ENCODE measurements at places on chromosomes 3 and 15.

GRCh38 chr15:40925495-40925862 is 3.7 kb upstream of the DLL4 start:
- no peak for DNase-seq

- no peak for DNase-seq
Measured at GRCh38 chr3:31713816-31714215, 181.1 kb downstream of the STT3B start.

DNA sequence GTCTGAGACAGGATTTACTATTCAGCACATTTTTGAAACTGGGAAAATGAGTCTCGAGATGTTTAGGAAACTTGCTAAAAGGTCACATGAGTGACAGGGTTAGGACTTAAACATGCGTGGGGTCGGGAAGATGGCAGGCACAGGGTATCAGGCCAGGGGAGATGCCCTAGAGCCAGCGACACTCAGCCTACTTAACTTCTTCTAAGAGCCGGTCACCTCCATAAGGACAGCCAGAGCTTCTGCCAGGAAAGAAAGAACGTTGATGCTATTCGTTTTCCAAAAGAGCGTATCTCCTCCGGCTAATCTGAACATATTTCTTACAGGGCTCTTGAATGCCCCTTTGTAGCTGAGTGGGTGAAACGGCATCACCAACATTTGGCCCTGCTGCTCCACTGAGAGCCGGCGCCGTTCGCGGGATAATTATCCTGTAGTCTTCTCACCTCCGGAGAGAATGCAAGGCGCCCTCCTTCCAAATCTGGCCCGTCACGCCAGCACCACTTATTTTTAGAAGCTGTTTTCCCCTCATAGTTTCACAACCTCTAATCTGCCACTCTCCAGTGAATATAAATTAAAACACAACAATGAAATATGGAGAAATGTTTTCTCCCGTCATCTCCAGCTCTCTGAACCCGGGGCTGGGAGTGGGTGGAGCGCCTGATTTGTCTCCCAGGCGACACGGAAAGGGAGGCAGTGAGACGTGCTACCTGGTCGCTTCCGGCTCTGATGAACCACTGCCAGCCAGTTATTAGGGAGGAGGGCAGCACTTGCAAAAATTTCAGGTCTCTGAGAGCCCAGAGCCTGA is 58.5 kb downstream of the LIPC start:
- DNase-seq, result no peak

DNA sequence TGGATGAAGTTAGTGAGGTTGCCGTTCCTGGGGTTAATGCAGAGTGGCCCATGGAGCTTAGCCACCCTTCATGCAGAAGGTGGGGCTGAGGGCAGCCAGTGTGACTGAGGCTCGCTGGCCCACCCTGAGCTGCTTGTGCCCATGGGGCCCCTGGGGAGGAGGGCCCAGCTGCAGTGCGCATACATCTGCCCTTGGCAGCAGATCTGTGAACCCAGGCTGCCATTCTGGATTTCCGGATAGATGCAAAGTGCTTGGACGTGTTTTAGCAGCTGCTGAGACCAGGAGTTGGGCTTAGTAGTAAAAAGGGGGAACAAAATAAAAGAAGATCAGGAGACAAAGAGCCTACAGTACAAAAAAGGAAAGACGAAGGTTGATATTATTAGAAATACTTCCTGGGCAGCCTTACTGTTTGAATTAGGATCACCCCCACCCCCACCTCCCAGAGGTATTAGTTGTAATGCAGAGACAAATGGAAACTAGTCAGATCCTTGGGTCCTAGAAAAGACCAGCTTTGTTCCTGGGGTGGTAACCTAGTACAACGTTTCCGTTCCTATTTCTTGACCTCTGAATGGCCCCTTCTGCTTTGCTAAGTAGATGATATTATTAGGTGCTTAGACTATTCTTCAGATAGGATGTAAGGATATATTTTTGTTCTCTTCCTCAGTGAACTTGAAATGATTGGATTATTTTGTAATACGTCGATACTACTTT is 70.2 kb downstream of the IGF1R start:
- no peak for DNase-seq

GRCh38 chr15:25643120-25643519 is 204.3 kb upstream of the UBE3A start:
- no peak for DNase-seq

DNA sequence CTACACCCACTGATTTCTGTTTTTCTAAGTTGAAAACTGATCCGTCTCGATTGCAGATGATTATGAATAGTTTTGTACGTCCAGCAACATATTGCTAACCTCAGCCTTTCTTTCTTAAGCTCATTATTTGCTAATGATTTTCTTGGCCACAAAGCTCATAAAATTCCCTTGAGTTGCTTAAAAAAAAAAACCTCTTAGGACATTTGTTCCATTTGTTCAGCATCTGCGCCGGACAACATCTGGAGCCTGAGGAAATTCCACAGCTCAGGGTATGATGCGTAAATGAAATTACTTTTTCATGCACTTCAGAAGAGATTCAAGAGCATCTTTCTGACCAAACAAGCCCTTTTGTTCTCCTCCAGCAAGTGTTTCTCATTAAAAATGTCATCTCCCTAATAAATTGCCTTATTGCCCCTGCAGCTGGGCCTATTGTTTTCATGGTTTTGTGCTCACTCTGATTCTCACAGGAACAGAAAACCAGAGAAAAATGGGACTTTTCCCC is 249.1 kb upstream of the MCTP2 start:
- DNase-seq, result no peak

- no peak for DNase-seq
Measured at GRCh38 chr3:15339786-15340215, 7.4 kb upstream of the SH3BP5 start.

GRCh38 chr3:23811919-23812318 is 6.2 kb downstream of the UBE2E1 start:
- no peak for DNase-seq

DNA sequence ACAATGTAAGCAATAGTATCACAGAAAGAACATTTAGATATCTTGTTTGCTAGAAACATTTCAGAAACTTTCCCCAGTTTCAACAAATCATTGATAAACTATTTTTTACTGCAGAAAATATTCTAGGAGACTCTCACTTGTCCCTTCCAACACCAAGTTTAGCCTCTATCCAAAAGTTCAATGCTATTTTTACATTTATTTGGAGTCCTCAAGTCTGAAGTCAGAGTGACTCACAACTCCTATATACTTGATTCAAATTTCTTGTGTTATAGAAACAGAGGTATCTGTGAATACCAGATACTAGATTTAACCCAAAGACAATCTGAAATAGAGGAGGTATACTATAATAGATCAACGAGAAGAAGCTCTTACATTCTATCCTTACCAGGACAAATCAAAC is 49.6 kb downstream of the RFX7 start:
- DNase-seq, result no peak

- DNase-seq, result no peak
Measured at GRCh38 chr3:169505577-169506230, 157.8 kb downstream of the MECOM start.

DNA sequence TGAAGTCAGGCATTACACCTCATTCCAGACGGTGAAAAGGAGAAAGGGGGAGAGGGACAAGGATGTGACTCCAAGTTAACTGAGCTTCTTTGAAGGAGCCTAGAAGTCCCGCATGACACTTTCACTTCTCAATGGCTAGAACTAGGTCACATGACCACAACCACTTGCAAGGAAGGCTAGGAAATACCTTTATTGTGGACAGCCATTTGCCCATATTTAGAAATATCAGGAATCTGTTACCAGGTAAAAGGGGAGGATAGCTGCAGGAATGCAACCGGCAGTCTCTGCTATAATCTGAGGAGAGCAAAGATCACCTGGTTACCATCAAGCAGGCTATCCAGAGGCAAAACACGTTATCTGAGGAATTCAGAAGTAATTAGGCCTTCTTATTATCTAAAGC is 28.9 kb upstream of the PXYLP1 start:
- no peak for DNase-seq

DNA sequence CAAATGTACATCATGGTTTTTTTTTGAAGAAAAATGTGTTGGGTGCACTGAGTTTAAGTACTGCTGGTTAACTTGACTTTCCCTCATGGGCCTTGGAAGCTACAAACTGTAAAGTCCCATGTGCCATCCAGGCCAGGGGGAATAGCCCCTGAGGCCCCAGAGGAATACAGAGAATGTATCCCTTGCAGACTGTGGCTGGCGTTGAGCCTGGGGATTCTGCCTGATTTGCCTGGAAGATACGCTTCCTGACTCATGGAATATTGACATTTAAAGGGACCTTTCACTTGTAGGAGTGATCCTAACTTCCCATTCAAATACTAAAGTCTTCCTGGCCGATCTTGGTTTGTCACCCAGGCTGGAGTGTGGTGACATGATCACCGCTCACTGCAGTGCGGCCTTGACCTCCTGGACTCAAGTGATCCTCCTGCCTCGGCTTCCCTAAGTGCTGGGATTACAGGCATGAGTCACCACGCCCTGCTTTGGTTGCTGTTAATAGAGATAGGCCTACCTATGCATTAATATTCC is 42.0 kb downstream of the ADAMTSL3 start:
- DNase-seq, result no peak

DNA sequence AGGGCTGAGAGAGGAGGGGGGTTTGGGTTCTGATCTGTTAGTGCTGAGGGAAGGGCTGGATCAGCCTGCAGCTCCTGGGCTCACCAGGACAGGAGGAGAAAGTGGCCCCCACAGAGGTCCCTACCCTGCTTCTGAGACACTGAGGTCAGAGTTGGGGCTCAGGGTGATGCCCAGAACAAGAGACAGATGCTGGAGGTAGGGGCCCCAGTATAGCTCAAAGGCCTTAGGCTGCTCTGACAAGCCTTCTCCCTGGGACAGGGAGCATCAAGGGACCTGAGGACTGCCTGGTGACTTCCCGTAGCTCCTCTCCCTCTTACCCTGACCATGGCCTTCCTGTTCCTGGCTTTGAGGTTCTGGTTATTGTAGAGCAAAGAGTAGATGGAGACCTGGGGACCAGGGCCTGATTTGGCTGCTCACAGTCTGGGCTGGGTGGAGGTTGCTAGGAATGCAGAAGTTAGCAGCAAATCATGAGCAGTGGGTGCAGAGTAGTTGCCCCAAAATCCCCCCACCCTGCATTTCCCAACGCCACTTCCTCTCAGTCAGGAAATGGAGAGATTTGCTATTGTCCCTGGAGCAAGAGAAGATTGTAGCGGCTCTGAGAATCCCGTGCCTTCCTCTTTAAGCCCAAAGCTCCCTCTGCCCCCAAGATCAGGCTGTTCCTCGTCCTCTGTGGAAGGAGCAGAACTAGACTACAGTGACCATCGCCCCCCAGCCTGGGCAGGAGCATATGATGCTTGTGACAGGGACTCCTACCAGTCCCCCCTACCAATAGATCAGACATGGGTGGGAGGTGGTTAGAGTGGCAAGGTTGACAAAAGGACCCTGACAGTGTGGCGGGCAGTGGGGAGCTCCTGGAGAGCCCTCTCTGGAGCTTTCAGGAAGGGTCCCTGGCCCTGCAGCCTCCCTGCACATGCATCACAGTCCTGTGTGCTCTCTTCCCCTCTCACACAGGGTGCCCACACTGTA is 47.4 kb upstream of the SEC22A start:
- no peak for DNase-seq

- no peak for DNase-seq
Measured at GRCh38 chr3:129224984-129225393, 24.4 kb upstream of the COPG1 start.

GRCh38 chr15:91136386-91136923 is 36.4 kb downstream of the SV2B start:
- DNase-seq, result no peak

DNA sequence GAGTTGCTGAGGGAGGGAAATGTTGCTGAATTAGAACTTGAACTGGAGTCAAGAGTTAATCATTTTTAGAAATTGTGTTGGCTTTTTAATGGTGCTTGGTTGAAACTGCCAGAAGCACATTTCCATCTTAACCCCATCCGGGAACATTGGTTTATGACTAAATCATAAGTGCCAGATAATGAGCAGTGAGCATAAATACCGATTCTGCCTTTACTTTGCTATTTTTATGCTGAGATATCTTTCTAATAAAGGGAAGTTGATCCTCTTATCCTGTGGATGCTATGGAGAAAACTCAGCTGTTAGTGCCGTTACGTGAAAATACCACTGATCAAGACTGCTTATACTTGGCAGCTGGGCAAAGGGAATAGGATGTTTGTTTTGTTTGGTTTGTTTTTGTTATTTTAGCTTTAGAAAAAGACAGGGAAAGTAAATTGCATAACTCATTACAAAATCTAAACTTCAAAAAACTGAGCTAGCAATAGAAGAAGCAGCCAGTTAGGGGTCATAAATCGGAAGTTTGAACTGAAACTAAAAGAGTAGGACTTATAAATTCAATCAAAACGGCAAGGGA is 813.1 kb downstream of the NAALADL2 start:
- no peak for DNase-seq

DNA sequence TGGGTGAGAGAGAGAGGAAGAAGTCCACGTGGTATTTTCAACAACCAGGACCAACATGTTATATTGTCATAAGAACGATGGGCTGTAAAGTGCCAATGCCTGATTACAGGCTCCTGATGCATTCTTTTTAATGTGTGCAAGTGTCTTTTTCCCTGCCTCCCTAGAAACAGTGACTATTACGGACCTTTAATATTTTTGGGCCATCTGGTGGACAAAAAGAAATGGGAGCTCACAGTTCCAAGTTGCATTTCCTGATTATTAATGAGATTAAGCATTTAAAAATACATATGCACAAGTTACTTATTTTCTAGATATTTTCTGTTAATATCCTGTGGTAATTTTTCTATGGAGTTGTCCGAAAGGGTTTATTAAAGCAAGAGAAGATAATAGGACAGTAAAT is 530.2 kb downstream of the NR2F2 start:
- no peak for DNase-seq

- DNase-seq, result no peak
Measured at GRCh38 chr3:108209579-108209978, 12.6 kb downstream of the IFT57 start.

DNA sequence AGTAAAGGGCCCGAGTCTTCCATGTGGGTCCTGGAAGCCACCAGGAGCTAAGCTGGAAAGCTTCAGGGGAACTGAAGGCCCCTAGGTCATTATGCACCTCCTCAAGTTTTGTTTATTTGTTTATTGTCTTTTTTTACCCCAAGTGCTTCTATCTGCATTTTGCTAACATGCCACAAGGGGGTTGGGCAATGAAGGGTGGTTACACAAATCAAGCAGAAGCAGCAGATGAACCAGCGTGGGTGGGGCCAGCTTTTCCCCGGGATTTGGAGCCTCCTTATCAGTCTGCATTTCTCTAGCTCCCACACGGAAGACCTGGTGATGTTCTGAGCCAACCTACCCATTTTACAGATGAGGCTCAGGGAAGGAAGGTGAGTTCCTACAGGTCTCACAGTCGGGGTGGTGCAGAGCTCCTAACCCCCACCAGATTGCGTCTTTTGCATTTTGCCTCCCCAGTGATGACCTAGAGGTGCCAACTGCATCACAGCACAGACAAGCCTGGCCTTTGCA is 16.8 kb downstream of the TMC3 start:
- DNase-seq, result no peak

- DNase-seq, result no peak
Measured at GRCh38 chr3:4411236-4411635, 55.8 kb downstream of the SUMF1 start.

GRCh38 chr3:195769551-195769950 is 42.2 kb downstream of the MUC4 start:
- no peak for DNase-seq

All from NCI-H2107 (cell line).